ENCODE measurements at places on chromosomes 7 and 10.
A peak's percentile ranks its signal among the peaks of the same experiment; 100 is the strongest.

GRCh38 chr7:87933953-87934698 is at the start of gene ADAM22:
Gene ADAM22, plus strand, starts transcription at chr7:87934251. Its CDS starts 215 bp downstream, at chr7:87934466.
- DNase-seq = peak; percentile 63

- no peak for DNase-seq
Observed at GRCh38 chr10:85446827-85447226, 919.8 kb downstream of the GRID1 start.

- no peak for DNase-seq
Observed at GRCh38 chr7:50762337-50762736, 20.4 kb downstream of the GRB10 start.

- DNase-seq = no peak
Observed at GRCh38 chr7:55644567-55644966, 72.3 kb upstream of the VOPP1 start.

GRCh38 chr7:120273476-120273975 is 551 bp downstream of the KCND2 start:
- DNase-seq = no peak

- no peak for DNase-seq
Observed at GRCh38 chr7:137443616-137444015, 100.1 kb upstream of the PTN start.

GRCh38 chr7:2666588-2667250 is 21.3 kb upstream of the AMZ1 start:
- DNase-seq = no peak

DNA sequence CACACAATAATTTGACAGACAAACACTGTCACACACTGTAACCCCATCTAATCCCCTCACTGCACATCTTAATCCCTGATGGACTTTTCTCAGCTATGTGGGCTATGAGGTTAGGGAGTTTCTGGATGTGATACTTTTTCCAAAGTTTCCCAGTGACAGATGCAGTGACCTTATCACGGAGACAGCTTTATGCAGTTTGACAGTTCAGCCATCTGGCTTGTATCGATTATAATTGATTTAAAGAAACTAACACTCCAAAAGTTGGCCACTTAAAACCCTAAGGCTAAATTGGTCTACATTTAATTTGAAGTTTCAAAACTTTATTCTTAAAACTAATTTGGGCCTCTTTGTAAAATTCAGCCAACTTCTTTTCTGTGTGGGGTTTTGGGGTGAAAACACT is 196.7 kb downstream of the SDK1 start:
- no peak for DNase-seq

- DNase-seq = no peak
Observed at GRCh38 chr7:66571568-66571967, 57.1 kb upstream of the KCTD7 start.

- DNase-seq = no peak
Observed at GRCh38 chr10:33808475-33808874, 474.0 kb upstream of the NRP1 start.

GRCh38 chr7:110573862-110574528 is 516.9 kb upstream of the LRRN3 start:
- DNase-seq = peak; percentile 53

- peak; percentile 24 for DNase-seq
Observed at GRCh38 chr10:106571192-106571946, 593.1 kb downstream of the SORCS1 start.

DNA sequence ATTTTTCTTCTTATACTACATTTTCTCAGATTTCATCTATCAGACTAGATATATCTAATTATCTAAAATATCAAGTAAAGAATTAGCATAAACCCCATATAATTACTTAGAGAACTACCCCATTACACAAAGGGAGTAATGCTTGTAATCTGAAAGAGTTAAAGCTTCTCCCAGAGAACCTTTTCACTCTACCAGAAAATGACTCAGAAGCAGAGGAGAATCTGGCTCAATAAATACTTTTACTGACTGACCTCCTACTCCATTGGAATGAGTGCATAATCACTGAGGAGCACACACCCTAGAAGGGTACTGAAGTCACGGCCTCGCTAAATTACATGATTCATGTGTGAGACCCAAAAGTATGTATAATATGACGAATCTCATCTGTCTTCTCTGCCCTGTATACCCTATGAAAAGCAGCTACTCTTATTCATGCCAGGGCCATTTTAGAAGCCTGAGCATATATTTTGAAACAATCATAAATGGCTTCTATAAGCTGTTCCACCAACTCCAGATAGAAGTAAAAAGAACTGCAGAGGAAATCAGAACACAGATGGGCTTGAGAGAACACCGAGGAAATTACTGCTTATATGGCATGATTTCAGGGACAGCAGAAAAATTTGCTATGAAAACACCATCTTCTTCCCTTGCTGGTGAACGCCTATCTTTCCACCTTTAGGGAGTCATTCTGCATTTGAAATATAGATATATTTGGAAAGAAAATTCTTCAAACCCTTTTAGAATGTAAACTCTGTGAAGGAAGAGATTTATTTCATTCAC is 32.7 kb downstream of the DNMBP start:
- peak; percentile 88 for DNase-seq

GRCh38 chr10:24259365-24260130 is 50.6 kb downstream of the KIAA1217 start:
- DNase-seq = no peak

GRCh38 chr7:44521347-44522095 is 19.6 kb downstream of the NPC1L1 start:
- DNase-seq = no peak

GRCh38 chr10:117222976-117223692 is 17.8 kb upstream of the SLC18A2 start:
- no peak for DNase-seq

- DNase-seq = no peak
Observed at GRCh38 chr10:31645786-31646185, 282.8 kb downstream of the ARHGAP12 start.

DNA sequence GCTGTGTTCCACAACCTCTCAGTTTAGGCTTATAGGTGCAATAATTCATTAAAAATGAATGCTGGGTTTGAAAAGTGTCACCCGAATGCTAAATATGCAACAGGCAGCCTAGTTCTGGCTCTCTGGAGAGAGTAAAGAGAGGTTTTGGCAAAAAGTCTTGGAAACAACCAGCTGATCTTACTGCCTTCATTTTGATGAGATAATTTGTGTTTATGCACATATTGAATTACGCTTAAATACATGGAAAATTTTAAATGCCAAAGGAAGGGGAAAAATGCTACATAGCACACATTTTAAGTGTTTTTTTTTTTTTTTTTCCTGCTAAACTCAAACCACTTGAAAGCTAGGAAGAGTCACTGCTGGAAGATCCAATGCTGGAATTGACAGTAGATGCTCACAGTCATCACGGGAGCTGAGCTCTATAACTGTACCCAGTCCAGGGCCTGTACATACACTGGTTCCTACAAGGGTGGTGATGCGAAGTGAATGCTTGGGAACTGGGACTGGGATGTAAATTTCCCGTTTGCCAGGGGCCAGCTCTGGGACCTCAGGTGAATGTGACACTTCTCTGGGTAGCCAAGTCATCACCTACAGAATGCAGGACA is 151.5 kb downstream of the PFKFB3 start:
- no peak for DNase-seq

- no peak for DNase-seq
Observed at GRCh38 chr10:103458720-103459119, at the start of gene CALHM1. Gene CALHM1, minus strand, starts transcription at chr10:103458900. Its CDS starts 149 bp downstream, at chr10:103458751.

DNA sequence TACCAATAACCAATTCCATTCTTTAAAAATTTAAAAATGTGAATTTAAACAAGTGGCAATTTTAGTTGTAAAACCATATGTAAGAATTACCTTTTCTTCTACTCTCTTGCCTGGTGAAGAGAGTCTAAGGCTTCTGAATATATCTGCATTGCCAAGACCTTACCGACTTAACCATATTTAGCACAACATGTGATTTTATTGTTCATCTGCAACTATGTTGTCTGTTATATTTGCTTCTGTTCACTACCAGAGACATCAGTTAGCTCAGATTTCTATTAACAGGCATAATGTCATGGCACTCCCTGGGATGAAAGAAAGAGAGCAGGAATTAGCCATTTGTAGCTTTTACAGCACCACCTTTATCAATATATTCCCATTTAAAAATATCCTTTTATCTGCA is 55.3 kb downstream of the CHN2 start:
- DNase-seq = no peak

DNA sequence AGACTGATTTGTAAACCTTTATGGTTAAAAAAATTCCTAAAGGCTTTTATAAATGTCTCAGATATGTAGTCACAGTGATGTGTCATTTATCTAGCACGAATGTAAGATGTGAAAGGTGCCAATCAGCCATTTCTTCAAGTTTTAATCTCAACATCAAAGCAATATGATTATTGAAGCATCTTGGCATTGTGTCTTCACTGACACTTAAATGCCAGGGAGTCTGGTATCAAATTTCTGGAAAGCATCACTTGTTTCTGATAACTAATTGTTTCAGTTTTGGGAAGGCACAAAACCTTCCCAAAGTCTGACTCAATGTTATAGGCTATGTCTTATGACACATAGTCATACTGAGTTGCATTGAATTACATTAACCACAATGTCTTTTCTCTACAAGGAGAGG is 492.0 kb upstream of the CNTNAP2 start:
- DNase-seq = no peak

GRCh38 chr10:69406302-69406811 is 10.4 kb downstream of the TACR2 start:
- DNase-seq = peak; percentile 52

GRCh38 chr7:3267966-3268690 is 32.9 kb upstream of the SDK1 start:
- DNase-seq = no peak

GRCh38 chr10:58967551-58968388 is 208.7 kb upstream of the PHYHIPL start:
- DNase-seq = no peak

- no peak for DNase-seq
Observed at GRCh38 chr7:63073286-63073685, 925.4 kb upstream of the ZNF722 start.

- DNase-seq = no peak
Observed at GRCh38 chr10:35194906-35195305, 68.3 kb downstream of the CREM start.

GRCh38 chr7:106070201-106070551 is 41.9 kb downstream of the SYPL1 start:
- no peak for DNase-seq

GRCh38 chr10:71260622-71261325 is 48.4 kb downstream of the UNC5B start:
- no peak for DNase-seq

GRCh38 chr7:129553899-129554461 is 51.6 kb downstream of the SMKR1 start:
- peak; percentile 77 for DNase-seq

- DNase-seq = no peak
Observed at GRCh38 chr10:90389876-90390275, 468.0 kb downstream of the HTR7 start.

DNA sequence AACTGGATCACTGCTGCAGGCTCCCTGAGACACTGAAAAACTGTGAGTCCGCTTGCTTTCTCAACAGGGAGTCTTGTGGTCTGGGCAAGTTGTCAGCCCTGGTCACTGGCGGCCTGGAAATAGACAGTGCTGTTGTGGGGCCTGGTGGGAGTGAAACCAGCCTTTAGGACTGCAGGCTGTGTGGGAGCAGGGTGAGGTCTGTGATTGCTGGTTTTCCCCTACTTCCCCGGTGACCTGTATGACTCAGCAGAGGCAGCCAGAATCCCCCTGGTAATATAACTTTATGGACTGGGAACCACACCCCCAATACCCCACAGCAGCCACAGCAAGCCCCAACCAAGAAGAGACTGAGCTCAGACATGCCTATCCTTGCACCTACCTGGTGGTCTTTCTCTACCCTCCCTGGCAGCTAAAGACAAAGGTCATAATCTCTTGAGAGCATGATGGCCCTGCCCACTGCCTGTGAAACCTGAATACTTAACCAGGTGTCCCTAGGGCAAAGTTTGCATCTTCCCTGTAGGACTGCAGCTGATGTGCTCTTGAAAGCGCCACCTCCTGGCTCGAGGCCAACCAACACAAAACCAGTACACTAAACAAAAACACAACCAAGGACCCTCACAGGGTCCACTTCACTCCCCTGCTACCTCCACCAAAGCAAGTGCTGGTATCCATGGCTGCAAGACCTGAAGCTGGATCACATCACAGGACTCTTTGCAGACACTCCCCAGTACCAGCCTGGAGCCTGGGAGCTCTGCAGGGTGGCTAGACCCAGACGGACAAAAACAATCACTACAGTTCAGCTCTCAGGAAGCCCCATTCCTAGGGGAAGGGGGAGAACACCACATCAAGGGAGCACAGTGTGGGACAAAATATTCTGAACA is 7.2 kb upstream of the ADAM22 start:
- no peak for DNase-seq

DNA sequence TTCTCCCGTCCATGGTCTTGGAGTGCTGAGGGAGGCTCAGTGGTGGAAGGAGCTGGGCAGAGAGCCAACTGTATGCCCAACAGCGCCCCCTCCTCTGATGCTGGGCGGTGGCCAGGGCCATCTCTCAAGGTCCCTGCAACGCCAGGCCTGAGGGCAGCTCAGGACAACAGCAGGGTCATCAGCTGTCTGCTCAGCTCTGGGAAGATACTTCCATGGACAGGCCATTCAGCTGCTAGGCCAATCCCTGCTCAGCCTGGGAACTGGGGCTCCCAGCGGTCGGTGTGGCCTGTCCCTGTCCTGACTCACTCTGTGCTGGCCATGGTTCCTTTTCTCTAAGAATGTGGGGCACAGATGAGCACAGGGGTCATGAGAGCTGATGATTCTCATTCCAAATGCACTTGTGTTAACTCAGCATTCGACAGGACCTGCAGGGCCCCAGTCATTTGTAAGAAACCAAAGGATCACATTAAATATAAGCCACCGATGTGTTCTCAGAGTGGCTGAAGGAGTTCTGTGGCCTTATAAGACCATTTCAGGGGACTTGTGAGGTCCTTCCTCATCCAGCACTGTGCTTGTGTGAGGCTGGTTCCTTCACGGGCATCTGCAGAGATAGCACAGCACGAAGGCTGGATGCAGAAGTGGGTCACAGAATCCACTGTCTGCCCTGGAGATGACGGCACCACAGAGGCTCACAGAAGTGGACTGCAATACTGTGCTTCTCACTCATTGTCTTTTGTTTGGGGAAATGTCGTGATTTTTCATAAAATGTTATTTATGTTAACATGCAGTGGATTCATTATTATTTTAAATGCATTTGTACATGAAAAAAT is 73.0 kb downstream of the ADCY1 start:
- DNase-seq = no peak

GRCh38 chr10:70592186-70592735 is 10.3 kb downstream of the PRF1 start:
- DNase-seq = no peak

DNA sequence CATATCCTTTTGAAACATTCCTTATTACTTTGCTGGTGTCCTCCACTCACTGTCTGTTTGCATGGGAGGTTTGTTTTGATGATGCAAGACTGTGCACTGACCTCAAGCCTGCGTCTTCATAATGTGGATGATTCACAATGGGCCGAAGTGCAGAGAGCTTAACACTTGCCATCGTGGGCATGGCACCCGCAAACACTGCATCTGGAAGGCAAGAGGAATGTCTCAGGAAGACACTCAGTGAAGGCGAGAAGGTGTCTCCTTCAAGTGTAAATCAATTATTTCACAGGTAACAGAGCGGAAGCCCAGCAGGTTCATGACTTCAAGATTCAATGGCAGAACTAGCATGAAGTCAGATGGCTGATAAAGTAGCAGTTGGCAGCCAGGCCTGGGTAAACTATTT is 98.1 kb downstream of the DPY19L1 start:
- DNase-seq = no peak

- no peak for DNase-seq
Observed at GRCh38 chr7:122310119-122311021, 5.8 kb upstream of the FEZF1 start.

- DNase-seq = peak; percentile 10
Observed at GRCh38 chr7:158325530-158326381, 261.9 kb downstream of the PTPRN2 start.

GRCh38 chr10:101484175-101484745 is 103.8 kb downstream of the POLL start:
- no peak for DNase-seq

All from kidney capillary endothelial cell (primary cell).